ENCODE measurements at places on chromosomes 12 and 14.

- DNase-seq = peak; percentile 6
These were observed 1089.3 kb downstream of the SLC16A7 start for GRCh38 chr12:60684988-60685655.

GRCh38 chr12:51449580-51450246 is 25.1 kb downstream of the SLC4A8 start:
- DNase-seq = no peak

- DNase-seq = no peak
These were observed 34.7 kb upstream of the DNM1L start for GRCh38 chr12:32644431-32644830.

- no peak for DNase-seq
These were observed 62.4 kb downstream of the SCN8A start for GRCh38 chr12:51653431-51653830.

DNA sequence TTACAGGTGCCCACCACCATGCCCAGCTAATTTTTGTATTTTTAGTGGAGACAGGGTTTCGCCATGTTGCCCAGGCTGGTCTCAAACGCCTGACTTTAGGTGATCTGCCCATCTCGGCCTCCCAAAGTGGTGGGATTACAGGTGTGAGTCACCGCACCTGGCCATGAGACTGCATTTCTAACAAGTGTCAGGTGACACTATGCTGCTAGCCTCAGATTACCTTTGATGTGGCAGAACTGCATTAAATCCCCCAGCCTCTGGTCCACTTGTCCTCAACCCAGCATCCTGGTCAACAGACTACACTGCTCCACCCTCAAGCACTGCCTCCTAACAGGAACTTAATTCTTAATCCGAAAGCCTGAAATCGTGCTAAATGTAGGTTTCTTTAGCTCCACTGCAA is 13.1 kb downstream of the LGMN start:
- DNase-seq = no peak

- DNase-seq = no peak
These were observed 89.1 kb upstream of the ZDHHC17 start for GRCh38 chr12:76674669-76675315.

DNA sequence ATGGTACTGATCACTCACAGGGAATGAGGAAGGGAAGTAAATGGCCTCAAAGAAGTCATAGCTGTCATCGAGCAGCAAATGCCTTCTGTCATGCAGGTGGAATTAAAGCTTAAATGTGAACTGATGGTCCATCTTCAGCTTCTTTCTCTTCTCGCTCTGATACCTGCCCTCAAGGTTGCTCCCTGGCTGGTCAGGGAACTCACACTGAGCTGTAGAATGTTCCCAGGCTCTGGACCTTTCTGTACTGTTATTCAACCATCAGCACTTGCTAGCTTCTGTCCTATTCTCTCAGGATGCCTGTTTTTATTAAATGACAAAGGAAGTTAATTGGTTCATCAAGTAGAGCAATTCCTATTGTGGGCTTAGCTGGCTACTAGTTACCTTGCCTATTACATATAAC is 463.8 kb downstream of the APAF1 start:
- no peak for DNase-seq

GRCh38 chr12:120332041-120332440 is 4.5 kb upstream of the PLA2G1B start:
- no peak for DNase-seq

GRCh38 chr14:95319312-95320077 is at the start of gene CLMN:
CLMN (minus strand) TSS chr14:95319908; CDS start chr14:95319792, 116 bp downstream.
- DNase-seq = peak; percentile 82

DNA sequence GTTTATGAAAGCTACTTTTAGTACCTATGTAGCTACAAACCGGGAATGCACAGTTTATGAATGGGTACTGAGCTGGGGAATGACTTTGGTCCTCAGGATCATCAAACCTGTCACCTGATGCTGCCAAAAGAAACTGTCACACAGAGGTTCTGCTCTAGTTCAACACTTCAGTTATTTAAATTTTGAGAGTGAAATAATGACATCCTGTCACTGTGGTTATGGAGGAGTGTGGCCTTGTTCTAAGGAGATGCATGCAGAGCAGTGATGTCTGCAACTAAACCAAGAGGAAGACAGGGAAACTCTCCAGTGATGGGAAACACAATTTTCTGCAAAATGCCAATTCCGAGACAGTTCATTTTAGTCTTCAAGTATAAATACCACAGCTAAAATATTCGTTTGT is 4.8 kb upstream of the AEBP2 start:
- no peak for DNase-seq

GRCh38 chr14:102579696-102580549 is 12.5 kb upstream of the RCOR1 start:
- DNase-seq = peak; percentile 66

GRCh38 chr12:2358986-2359658 is 306.3 kb downstream of the CACNA1C start:
- DNase-seq = no peak

DNA sequence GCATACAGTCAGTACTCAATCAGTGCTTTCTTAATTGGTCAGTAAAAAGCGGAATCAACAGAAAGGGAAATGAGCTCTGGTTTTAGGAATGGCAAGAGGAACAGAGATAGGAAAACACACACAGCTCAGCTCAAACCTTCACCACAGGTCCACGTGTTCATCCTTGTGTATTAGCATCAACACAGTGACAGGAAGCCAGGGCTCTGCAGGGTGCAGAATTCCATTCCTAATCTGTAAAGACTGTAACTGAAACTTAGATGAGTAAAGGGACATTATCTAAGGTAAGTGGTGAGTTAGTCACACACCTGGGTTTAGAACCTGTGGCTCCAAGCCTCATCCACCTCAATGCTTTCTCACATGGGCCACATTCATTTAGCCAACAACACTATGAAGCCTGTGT is 1242.2 kb upstream of the TMEM132C start:
- DNase-seq = no peak

GRCh38 chr14:88519907-88520306 is 34.9 kb downstream of the PTPN21 start:
- DNase-seq = no peak

GRCh38 chr12:113512568-113512967 is 40.9 kb upstream of the LHX5 start:
- no peak for DNase-seq

DNA sequence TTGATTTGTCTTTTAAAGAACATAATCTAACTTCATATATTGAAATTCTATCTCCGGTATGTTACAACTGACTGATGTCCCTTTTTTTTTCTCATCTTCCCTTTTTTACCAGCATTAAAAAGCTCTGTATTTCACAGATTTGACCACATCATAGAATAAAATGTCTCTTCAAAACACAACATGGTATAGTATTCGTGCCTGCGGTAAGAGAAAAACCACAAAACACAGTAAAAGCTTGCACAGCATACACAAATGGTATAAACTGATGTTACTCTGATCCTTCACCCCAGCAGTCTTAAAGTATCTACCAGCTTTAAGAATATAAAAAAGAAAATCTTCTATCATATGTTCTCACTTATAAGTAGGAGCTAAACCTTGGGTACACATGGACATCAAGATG is 83.4 kb downstream of the HECTD1 start:
- no peak for DNase-seq

DNA sequence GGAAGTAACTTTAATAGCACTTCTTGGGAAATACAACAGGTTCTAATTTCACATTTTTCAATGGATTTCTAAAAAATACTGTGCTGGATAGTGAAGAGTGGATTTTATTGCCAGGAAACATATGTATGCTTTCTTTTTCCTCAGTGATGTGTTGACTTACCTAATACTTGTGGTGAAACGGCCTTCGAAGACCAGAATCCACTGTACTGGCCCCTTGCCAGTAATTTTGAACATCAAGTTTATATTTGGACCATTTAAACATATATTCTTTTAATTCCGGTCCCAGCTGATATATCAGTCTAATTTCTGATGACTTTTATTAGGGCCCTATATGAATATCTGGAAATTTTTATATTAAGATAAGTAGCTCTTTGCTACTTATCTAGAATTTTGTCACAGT is 1.8 kb downstream of the MSRB3 start:
- no peak for DNase-seq

GRCh38 chr14:35573911-35574310 is 39.9 kb downstream of the INSM2 start:
- DNase-seq = no peak

DNA sequence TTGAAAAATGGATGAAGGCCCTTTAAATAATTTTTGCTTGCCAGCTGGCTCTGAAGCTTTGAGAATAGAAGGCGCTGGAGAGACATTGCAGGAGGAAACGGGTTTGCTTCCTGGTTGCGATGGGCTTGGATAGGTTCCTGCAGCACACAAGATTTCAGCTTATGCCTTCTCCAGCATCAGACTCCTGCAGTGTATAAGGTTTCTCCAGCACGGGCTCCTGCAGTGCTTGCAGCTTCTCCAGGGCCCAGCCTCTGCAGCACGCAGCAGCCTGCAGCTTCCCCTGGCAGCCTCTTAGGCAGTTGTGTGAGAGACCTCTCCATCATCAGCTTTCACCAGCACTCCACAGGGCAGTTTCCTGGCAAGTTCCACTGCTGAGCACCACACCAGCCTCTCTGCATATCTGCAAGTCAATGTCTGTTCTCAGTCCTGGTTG is 78.7 kb upstream of the ZDHHC17 start:
- DNase-seq = peak; percentile 22

DNA sequence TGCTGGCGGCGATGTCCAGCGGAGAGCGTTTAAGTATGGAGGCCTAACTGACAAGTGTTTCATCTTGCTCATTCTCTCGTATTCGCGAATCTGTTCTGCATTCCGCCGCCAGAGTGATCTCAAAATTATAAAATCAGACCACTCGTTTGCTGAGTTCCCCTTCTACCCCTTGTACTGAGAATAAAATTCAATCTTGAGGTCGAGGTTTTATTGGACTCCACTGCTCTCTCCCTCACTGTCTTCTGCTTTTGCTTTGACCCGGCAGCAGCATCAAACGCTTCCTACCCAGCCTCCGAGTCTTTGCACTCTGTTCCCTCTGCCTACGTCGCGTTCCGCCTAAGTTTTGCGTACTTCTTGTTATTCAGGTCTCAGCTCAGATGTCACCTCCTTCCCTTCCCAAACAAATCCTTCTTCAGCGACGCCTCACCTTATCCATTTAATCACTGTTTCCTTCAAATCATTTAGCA is 462 bp downstream of the KNTC1 start:
- peak; percentile 7 for DNase-seq

DNA sequence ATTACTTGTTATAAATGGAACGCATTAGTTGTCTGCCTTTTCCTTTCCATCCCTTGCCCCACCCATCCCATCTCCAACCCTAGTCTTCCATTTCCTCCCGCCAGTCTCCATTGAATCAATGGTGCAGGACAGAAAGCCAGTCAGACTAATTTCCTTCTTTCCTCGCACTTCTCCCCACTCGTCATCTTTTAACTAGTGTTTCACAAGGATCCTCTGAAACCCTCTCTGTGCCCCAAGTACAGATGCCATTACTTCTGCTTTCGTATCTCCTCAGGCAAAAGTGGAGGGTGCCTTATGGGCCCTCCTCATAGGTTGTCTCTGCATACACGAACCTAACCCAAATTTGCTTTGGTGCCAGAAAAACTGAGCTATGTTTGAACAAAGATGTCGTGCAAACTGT is 4.2 kb downstream of the DAZAP2 start:
- DNase-seq = no peak

DNA sequence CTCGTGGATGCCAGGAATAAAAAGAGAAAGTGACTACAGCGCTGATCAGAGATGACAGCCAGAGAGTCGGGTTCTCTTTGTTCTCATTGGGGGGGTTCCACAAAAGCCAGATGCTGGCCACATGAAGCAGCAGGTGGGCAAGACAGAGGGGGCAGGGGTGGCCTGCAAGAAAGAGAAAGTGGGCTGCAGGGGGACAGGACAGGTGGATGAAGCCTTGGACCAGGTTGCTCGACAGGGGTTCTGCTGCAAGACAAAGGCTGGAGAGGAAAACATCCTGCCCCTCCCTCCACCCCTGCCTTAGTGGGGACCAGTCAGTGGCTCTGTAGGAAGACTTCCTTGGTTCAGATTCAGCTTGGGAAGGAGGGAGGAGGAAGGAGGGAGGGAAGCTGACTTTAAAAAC is 126.2 kb downstream of the KSR2 start:
- DNase-seq = no peak

DNA sequence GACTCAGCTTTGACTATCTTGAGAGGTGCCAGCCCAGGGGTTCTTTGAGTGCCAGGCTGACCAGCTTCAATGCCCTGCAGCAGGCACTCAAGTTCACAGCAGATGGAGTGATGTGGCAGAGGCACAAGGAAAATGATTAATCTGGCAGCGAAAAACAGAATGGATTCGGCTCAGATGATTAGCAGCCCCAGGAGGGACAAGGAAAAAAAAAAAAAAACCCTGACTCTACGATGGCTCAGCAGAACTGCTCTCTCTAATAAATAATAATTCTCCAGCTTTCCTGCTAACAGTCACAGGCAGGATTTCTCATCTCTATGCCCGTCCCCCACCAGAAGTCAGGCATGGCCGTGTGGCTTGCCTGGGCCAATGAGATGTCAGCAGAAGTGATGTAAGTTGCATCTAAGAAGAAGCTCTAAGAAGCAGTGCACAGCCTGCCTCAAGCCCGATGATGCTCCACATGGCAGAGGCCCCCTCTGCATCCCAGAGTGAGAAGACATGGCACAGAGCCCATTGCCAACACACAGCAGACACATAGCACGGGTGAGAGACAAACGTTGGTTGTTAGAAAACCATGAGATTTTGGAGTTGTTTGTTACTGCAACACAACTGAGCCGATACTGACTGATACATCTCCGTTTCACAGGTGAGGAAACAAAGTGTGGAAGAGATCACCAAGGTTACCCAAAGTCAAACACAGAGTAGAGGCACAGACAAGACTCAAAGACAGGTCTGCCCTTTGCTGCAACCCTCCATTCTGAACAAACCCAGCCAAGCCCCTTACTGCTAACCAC is 111.0 kb downstream of the SCARB1 start:
- peak; percentile 62 for DNase-seq

- DNase-seq = no peak
These were observed 638.6 kb downstream of the BCL11B start for GRCh38 chr14:98633380-98633779.

GRCh38 chr14:69876221-69876847 is 2.9 kb upstream of the SMOC1 start:
- DNase-seq = no peak

GRCh38 chr14:102407258-102407657 is 44.5 kb downstream of the TECPR2 start:
- no peak for DNase-seq

GRCh38 chr14:26522967-26523366 is 74.9 kb downstream of the NOVA1 start:
- DNase-seq = peak; percentile 14

DNA sequence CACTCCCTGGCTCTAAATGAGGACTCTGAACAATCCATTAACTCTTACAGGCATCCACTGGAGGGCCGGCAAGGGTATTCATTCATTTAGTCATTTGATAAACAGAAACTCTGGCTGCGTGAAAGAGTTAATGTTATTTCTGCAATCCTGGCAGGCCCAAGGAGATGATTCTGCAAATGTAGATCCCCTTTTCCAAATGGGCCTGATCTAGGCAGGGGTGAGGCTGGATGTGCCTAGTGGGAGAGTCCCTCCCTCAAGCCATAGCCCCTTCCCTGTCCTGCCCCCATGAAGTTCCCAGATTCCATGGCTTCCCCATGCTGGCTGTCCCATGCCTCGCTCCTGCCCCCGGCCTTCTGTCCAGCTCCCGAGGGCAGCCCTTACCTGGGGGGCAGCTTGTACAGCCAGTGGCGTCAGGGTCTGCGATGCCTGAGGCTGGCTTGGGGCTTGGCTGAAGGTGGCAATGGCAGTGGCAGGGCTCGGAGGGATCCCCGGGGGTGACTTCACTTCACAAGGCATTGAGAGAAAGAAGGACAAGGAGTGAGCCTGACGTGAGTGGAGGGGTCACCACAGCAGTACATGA is 18.4 kb downstream of the POU6F1 start:
- no peak for DNase-seq

GRCh38 chr14:91466192-91466591 is 43.9 kb downstream of the PPP4R3A start:
- DNase-seq = no peak

- DNase-seq = no peak
These were observed 25.9 kb downstream of the CKB start for GRCh38 chr14:103496776-103497175.
